ENCODE measurements at places on chromosomes 6 and 20.

DNA sequence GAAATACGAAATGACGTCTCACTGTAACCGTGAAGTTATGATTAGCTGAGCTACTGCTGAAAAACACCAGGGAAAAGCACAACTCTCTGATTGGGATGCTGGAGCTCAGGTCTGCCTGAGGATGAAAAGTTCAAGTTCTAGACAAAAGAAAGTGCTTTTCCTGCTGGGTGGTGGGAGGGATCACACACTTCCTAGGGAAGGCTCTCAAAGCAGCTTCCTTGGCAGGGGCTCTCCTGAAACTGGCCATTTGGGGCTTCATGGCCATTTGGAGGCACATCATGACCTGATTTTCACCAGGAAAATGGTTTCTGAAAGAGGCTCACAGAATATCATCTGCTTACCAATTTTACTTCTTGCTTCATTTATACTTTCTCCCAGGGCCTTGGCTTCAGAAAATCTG is 97.1 kb upstream of the KCNK16 start:
- no peak for DNase-seq

DNA sequence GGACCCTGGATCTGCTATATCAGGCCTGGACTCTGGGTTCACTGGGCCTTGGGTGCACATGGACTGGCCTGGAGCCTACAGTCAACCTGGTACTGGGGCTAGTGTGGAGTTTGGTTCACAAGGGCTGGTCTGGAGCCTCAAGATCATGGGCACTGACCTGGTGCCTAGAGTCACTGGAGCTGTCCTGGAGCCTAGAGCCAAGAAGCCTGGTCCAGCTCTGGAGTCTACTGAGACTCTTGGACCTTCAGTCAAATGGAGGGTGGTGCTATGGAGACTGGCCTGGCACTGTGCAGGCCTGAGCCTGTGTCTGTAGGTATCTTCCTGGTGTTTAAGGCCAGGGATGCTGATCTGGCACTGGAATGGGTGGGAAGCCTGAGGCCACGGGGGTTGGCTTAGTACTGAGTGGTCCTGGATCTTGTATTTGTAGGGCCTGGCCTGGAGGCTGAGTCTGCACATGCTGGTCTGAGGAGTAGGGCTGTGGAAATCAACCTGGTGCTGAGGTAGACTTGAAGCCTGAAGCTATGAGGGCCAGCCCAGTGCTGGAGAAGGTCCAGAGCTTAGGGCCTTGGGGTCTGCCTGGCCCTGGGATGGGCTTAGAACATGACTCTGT is 16.5 kb upstream of the WFDC9 start:
- no peak for DNase-seq

DNA sequence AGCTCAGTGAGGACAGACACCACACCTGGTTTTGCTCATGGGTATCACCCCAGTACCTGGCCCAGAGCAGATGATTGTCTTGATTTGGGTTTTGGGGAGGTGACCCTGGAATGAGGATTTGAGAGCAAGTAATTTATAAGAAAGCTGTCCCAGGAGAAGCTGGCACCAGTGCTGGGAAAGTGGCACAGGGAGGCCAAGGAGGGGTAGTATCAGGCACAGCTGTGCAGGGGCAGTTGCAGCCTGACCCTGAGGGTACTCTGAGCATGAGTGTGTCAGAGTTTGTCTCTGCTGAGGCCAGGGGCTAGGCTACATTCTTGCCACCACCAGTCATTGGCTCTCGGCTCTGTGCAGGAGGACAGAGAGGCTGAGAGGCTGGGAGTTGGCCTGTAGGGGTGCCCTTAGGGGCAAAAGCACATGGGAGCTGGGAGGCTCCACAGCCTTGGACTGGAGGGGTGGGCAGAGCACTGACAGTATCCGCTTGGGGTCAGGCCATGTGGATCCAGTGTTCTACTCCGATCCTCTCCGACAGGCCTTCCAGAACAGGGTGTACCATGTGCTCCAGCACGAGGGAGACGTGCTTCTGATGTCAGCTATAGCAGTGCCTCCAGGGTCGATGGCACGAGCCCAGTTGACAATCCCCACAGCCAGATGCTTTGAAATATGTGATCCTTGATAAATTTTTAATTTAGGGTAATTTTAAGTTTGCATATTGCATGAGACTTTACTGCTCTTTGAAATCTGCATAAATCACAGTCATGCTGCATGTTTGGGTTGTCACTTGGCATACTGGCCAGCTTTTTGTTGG is 121.3 kb downstream of the PHACTR3 start:
- DNase-seq, result no peak

- no peak for DNase-seq
These were observed 181.9 kb downstream of the GMDS start for GRCh38 chr6:2063547-2063946.

DNA sequence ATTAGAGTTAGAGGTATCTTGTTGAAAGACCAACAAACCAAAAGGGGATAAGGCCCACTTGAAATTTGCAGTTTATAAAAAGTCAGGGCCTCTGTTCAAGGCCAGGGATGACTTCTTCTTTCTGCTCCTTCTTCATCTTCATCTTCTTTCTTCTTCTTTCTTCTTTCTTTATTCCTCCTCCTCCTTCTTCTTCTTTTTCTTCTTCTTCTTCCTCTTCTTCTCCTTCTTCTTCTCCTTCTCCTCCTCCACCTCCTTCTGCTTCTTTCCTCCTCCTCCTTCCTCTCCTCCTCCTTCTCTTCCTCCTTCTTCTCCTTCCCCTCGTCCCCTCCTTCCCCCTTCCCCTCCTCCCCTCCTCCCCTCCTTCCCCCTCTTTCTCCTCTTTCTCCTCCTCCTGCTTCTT is 18.4 kb upstream of the ZNF292 start:
- no peak for DNase-seq

DNA sequence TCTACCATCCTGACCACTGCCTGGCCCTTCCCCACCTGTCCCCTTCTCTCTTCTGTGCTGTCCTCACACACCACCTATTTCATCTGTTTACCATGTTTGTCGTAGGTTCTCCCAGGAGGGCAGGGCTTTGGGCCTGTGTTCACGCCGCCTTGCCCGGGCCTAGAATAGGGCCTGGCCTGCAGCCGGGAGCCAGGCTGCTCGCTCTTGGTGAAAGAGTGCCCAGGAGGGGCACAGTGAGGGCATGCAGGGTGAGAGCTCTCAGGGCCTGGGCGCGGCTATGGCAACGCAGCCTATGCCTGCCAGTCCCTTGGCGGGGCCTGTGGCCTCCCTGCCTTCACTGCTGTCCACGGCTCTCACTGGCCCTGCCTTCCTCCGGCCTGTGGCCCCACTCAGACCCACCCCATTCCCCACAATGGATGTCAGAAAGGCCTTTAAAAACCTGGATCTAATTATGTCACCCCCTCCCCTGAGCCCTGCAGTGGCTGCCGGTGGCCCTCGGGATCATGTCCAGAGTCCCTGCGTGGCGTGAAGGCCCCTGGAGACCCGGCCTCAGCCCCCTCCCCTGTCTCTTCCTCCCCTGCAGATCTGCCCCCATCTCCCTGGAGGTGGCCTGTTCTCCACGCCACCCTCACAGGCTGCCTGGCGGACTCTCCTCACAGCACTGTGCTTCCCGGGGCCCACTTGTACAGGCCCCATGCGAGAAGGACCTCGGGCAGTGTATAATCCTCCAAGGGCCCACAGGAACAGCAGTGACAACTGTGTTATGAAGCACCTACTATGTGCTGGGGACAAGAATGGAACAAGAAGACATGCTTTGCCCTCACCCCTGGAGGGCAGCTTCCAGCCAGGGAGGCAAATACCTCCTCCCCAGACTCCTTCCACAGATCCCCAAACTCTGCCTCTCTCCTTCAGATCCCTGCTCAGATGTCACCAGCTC is 22.9 kb upstream of the NOL4L start:
- DNase-seq, result no peak

DNA sequence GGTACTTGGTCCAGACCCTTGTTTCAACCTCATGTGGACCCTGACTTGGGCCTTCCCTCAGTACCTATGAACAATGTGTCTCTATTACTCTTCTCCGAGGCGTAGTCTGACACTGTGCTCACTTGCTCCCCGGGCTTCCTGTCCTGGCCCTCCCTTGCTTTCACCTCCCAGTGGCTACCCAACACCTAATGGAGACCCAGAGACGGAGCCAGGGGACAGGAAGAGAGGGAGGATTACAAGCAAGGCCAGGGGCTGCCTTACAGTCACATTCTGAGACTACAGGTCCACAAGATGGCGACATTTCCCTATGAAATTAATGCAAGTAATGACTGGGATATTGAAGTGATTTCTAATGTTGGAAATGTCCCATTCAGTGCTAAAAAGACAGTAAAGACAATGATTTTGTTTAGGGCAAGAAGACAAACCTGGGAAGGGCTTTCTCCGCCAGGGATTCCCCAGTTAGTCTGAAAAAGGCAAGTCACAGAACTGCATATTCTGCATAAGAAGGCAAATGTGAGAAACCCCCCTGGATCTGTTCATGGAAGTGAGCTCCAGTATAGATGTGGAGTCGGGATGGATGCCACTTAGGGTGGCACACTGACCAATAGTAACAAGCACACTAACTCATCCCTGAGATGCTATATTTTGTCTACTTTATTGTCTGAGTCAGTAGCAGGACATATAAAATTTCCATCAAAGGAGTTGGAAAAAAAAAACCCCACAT is 44.0 kb upstream of the ZBTB24 start:
- DNase-seq, result peak; percentile 57

DNA sequence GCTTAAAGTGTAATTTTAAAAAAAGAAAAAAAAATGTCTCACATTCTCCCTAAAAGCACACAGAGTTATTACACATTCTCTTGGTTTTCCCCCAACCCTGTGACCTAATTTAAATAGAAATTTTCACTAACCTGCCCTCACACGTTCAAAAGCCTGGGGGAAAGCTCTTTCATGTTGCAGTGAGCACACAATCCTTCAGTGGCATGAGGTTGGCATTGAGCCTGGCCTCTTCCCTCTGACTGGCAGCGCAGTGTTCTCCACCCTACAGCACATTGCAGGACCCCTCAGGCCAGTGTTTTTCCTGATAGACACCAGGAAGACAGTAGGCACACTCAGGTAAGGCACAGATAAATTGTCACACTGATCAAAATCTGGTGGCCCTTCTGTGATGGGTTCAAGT is 34.1 kb downstream of the TNFRSF21 start:
- no peak for DNase-seq

DNA sequence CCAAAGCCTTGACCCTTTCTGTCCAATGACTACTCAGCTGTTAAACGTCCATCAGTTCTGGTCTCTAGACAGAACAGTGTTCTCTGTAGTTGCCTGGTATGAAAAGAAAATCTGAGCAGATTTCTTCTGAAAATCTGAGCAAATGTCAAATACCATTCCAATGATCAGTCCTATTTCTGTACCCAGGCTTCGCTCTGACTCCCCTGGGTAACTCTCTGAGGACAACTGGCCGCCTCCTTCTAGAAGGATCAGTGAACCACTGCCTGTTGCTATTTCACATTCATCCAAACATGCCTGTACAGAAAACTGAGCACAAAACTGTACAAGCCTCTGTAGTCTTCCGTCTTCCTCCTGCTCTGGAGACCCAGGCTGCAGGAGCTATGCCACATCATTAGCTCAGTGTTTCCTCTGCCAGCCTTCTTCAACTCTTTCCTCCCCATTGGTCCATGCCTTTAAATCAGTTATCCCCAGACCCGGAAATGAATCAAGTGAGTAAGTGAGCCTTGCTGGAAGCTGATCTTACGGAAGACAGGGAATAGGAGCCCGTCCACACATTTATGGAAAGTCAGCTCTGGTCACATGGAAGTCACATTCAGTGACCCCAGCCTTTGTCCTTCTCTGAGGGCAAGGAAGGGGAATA is 63.3 kb downstream of the DAAM2 start:
- no peak for DNase-seq

GRCh38 chr6:130150906-130151305 is 71.8 kb downstream of the SAMD3 start:
- no peak for DNase-seq

GRCh38 chr6:136061701-136062100 is 188.4 kb downstream of the MTFR2 start:
- no peak for DNase-seq

DNA sequence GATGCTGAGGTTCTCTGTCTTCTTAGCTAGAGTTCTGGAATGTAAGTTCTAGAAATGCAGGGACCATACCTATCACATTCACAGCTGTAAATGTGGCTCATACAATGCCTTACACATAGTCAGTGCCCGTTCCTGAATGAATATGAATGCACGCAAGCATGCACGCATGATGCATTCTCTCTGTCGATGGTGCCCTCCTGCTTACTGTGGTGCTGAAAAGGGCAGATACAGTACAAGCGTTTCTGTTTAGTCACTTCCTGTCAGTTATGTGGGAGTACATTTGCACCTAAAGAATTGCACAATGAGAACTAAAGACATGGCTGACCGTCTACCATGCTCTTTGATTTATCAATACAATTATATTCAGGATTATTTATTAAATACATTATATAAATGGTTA is 152.2 kb upstream of the SOX4 start:
- DNase-seq, result no peak

DNA sequence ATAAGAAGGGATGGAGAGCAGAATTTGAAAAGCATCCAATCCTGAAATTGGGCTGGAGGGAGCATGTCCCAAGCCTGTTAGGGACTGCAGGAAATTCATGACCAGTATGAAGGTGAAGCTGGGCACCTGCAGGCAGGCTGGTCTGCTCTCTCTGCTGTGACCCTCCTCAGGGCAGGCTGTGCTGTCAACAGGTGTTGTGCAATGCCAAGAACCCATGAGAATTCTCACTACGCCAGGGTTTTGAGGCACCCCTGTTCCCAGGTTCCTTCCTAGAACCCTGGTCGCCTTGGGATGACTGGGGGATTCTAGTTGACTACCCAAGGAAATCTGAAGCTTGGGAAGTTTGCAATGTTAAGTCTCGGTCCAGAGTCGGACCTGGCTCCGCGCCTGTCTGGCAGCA is 13.3 kb upstream of the MAS1L start:
- DNase-seq, result no peak

DNA sequence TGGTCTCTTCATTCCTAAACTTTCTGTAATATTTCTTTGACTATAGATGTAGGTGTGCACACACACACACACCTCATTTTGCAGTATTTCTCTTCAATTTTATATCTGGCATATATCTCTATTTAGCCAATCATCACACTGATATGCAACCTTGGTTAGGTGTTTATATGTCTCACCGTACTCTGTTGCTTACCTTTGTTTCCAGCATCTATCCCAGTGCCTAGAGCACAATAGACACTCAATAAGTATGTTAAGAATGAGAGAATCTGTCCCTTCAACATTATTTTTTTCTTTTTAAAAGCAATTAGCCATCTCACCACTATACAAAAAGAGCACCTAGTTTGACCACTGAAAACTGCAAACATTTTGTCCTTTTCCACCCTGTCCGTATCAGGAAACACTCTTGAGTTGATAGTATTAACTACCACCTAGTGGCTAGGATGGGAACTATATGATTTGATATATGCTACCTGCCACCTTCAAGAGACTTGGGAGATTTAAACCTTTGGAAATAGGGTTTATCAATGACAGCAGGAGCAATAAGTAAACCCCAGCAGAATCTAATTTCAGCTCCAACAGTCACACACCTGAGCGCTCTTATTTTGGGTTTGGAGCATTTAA is 48.7 kb upstream of the RSPO3 start:
- no peak for DNase-seq

Measured in Panc1 (cell line).